ENCODE measurements at places on chromosomes 5 and 9.
A peak's percentile ranks its signal among the peaks of the same experiment; 100 is the strongest.

DNA sequence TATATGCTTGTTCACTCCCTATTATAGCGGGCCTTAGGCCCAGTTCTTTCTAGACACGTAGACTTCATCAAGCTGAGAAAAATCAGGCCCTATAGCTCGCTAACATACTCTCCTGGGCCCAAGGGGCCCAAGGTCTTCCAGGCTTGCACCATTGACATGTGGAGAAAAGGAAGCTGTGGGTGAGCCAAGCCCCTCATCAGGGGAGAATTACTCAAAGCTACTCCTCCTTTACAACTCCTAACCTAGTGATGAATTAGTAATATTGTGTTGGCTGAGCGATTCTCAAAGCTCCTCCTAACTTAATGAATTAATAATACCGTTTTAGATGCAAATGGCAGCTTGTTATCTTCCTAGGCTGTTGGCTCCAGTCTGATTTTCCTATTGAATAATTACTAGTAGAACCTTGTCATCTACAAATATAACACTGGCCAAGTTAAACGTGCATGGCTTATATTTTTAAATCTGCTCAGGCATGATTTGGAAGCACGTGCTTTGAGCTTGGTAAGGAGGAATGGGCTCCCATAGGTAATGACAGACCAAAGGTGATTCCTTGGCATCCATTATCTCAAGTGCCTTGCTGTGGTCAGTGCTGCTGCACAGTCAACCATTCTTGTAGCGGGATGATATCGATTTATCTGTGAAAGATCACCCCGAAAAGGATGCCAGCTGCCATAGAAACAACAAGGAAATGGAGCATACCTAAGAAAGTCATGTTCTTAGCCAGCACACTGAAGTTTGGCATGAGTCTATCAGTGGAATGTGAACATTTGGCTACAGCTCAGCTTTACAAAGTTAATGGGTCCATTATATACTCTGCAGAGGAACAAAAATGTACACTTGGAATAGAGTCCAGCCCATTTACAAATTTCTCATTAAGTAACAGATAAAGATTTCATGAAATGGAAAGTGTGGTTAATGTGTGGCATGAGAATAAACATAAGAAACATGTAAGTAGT, 23.8 kb downstream of the LVRN start:
- no peak for DNase-seq

DNA sequence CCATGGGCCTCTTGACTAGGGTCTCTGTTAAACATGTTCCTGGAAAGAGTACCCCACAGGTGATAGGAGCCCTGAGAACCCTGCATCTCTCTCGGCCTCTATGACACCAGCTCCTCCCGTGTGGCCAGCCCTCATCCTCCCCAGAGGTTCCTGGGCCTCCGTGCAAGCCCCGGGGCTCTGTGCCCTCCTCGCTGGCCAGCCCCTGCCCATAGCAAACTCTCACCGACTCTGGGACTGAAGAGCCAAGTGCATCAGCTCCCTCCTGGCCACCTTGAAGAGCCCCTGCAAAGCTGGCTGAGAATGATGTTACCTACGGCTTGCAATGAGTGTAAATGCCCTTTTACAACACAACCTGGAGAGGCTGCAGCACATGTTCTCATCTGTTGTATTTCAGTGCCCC, 224.4 kb downstream of the ROR2 start:
- no peak for DNase-seq

DNA sequence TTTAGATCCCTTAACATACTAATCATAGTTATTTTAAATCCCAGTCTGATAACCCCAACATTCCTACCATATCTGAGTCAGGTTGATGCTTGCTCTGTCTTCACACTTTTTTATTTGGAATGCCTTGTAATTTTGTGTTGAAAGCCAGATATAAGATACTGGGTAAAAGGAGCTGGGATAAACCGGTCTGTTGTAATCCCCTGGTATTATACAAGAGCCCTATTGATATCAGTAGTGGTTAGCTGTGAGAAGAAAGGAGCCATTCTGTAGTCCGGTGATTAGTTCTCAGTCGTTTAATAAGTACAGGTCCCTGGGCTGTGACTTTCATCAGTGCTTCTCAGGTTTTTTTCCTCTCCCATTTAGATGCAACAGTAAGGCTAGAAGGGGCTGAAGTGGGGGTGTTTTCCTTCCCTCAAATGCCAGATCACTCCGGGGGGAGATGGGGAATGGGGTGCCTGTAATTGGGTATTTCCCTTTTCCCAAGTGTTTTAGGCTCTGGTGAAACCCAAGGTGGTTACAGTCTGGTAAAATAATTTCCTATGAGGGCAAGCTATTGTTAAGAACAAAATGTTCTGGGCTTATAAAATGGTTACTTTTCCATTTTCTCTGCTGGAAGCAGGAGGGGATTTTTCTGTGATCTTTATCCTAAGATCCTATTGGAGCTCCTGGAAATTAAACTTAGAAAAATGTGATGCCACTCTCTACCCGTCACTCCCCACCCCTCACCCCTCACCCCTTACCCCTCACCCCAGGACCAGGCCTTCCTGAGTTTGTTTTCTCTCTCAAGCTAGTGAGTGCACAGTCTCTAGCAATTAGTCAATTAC, 72.7 kb downstream of the KCNN2 start:
- no peak for DNase-seq

GRCh38 chr9:124869466-124869985, 7.6 kb downstream of the ARPC5L start:
- DNase-seq: no peak

- DNase-seq: no peak
These were observed 134.9 kb downstream of the ATG10 start for GRCh38 chr5:82106756-82107155.

- DNase-seq: no peak
These were observed 21.9 kb downstream of the MACROH2A1 start for GRCh38 chr5:135376961-135377624.

DNA sequence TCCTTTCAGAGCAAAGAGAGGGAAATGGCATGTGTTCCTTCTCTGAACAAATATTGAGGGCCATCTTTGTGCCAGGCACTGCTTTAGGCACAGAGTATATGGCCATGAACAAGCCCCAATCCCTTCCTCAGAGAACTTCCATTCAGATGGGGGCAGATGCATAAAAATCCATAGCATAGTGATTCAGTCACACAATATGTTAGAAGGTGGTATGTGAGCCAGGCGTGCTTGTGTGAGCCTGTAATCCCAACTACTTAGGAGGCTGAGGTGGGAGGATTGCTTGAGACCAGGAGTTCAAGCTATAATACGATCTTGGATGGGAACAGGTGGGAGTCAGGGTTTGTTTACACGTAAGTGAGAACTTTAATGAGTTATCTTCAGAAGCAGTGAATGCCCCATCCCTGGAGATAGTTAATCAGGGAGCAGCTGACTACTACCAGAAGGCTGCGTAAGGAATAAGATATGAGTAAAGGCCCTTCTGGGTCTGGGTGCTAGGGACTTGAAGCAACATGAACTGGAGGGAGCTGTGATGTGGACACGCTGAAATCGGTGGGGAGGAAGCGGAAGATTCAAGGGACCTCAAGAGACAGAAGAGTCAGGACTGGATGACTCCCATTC, 27.1 kb downstream of the NANS start:
- no peak for DNase-seq

DNA sequence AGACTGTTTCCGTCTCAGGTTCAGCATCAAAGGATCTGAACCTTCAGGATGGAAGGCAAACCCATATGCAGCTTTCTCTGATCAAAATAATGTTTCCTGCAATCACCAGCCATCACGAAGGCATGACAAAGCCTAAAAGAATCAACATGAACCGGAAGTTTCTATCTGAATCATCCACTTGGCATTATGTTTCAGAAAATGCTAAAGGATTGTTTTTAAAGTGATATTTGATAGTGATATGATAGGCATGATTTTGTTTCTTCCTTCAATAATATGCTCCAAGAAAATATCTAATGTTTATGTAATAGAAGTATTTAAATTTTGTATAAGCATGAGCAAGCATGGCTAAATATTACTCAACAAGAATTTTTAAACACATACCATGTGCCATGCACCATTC, 219.6 kb downstream of the PLK2 start:
- DNase-seq: no peak

DNA sequence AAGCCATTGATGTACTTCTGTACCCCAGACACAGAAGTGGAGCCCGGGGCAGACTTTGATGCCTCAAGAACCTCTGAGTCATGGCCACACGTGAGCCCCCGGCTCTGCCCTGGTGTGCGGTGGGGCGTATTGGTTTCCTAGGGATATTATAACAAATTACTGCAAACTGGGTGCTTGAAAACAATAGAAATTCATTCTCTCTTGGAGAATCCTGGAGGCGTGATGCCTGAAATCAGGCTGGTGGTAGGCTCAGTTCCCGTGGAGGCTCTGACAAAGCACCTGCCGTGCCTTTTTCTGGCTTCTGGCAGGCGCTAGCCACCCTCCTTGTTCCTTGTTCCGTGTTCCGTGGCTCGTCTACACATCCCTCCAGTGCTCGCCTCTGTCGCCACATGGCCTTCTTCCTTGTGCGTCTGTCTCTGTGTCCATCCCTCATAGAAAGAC, 24.2 kb downstream of the NEK6 start:
- no peak for DNase-seq

DNA sequence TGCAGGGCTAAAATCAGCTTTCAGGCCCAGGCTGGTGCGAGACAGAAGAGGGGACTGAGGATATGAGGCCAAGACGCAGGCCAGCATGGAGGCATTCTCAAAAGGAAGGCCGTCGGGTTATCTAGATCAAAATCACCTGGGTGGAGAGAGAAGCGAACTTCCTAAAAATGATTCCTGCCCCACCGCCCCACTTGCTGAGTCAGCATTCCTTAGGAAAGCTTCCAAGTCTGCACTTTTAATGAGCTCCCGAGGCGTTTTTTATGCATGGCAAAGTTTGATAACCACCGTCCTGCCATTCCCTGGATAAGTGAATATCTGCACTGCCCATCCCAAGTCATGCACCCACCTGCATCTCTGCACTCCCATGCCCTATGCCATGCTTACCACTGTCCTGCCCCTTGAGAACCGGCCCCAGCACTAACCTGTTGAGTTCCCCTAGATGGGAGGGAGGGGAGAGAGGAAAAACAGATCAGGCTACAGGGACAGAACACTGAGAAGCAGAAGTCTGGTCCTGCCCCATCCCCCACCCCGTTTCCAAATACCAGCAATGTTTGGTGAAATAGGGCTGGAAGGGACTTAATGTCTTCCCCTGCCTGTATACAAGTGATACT, 1.6 kb upstream of the SPOCK1 start:
- DNase-seq: no peak

- no peak for DNase-seq
These were observed 169.2 kb downstream of the NR3C1 start for GRCh38 chr5:143234162-143234842.

DNA sequence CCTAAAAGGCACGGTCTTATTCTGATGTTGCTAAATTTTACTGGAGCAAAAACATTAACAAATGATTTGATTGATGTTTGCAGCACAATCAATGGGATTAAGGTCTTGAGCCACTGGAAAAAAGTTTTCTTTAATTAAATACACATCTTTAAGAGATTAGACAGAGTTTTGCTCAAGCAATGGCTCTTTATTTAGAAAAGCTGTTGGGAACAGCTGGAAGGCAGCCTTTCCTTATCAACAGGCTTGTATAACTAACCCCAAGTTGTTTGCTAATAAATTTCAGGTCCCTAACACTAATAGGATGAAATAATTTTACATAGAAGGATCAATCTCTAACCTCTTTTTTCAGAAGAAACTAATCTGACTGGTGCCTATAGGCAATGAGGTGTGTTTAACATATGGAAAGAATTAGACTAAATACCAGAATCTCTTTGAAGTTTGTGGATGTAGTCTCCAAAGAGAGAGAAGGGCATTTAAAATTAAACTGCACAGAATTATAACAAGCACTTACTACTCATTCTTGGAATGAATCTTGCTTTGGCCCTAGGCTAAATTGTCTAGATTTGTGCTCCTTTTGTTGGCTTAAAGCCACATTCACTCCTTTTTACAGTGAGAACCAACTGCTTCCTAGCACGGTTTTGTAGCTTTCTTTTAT, 67.3 kb upstream of the TNFAIP8 start:
- DNase-seq: no peak

- DNase-seq: no peak
These were observed 1.2 kb downstream of the ST8SIA4 start for GRCh38 chr5:100901821-100902341.

- no peak for DNase-seq
These were observed 1424.5 kb upstream of the NUDT12 start for GRCh38 chr5:104987074-104987473.

DNA sequence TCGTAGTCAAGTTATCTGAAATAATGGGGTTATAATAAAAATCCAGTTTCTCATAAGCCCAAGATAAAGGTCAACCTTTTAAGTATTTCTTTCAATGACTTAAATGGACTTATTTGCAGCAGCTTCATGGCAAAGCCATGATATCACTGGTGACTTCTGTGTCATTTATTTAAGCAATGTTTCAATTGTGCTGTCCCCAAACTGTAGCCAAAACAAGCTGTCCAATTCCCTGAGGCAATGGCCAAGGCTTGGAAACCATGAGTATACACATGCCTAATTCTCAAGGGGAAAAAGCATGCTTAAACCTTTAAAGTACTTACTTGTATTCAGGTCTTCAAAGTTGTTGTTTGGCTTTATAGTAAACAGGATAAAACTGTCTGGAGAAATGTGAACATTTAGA, 376.4 kb upstream of the TNC start:
- DNase-seq: no peak

GRCh38 chr5:10563945-10564837, at the start of gene ANKRD33B:
Gene ANKRD33B (plus strand): TSS chr5:10564070. CDS start chr5:10564468, 398 bp downstream.
- peak; percentile 50 for DNase-seq

Measured in NCI-H2227 treated with DMSO at 0.1 percent for 48 hours (cell line).